Occipital lobe (tissue), 3 donors: ENCODE measurements at places on chromosomes 1 and 21.

DNA sequence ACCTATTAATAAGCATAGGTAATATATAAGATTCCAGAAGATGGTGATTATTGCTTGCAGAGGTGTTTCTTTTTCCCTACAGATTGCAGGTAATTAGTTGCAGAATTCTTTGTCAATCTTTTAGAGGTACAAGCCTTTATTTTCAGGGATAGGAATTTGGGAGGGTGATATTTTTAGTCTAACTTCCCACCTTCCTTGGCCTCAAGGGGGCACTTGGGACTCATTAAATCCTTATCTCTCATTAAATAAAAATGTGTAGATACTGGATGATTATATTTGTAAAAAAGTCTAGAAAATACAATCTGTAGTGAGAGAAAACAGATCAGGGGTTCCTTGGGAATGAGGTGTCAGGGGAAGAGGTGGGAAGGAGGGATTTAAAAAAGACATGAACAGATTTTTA, 179.2 kb downstream of the PATJ start:
- no peak for DNase-seq

GRCh38 chr1:200206340-200206739, 178.8 kb downstream of the NR5A2 start:
- no peak for DNase-seq

- DNase-seq: no peak
Observed at GRCh38 chr1:212621949-212622305, 13.4 kb downstream of the ATF3 start.

DNA sequence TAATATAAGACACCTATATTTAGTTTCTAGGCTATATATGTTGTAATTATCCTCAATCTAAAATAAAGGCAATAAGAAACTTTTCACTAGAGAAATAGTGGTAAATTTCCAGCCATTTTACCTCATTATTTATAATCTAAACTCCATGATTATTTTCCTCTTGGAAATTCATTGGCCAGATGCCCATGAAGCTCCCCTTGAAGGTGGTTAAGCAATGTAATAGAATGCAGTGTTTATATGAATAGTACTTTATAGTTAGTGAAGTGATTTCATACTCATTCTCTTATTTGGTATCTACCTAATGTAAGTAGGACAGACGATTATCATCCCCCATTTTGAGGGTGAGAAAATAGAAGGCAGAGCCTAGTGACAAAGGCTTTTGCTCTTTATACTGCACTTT, 26.5 kb downstream of the NFYC start:
- DNase-seq: no peak

DNA sequence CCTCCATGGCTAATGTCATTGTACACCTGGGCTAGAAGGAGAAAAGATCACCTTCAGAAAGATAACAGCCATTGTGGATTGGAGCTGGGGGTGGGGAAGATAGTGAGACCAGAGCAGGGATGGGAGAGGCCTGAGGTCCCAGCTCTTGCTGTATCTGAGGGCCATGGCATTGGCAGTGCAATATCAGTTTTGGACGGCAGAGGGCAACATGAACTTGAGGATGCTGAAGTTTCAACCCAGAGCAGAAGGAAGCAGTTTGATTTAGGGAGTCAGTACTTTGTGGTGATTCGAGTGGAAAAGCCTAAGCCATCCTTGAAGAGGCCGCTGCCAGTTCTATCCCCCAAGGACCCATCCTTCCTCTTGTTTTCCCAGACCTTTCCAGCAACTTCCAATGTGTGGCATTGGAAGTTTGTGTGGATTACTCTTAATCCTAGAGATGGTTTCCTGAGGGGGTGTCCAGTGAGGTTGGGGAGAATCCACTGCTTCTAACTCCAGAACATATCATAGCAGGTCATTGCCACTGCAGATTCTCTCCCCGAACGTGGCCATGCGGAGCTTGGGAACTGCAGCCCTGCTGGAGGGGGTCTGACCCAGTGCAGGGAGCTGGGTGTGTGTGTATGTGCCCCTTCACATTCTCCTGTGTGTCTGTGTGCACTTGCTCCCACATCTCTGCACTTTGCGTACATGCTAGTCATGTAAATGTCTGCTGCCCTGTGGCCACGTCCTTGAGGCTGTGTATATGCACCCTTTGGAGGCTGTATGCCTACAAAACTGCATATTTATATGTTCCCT, 24.1 kb downstream of the SLC26A9 start:
- peak; percentile 79 for DNase-seq

DNA sequence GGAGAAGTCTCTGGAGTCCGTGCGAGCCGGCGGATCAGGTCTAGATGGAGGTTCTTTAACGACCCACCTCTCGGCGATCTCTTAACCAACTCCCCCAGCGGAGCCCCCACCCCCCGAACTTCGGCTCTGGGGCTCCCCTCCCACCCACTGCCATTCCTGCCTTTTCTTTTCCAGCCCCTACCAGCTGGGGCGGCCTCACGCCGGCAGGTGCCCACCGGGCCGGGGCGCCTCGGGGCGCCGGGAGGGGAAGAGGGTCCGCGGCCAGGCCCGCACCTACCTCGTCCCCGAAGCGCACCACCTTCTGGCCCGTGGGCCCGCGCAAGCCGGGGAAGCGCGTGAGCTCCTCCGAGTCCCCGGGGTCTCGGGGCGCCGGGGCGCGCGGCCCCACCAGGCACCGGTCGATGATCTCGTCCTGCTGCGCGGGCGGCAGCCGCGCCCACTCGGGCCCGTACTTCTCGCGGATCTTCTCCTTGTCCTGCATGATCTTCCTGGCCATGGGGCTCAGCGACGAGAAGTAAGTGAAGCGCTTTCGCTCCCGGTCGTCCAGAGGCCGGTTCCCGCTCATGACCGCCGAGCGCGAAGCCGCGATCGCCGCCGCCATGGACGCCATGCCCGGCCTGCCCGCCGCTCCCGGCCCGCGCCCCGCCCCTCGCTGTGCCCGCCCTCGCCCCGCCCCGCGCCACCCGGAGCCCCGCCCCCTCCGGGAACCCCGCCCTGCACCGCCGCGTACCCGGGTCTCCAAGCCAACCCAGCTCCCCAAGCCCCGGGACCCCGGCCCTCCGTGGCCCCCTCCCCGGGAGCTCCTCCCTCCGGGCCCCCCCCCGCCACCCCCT, at the start of gene C1orf198:
TSS of gene C1orf198 (minus strand) at position 619 of the 833 bp plus-strand sequence. CDS start at position 610, 9 bp downstream.
- peak; percentile 69 for DNase-seq

- no peak for DNase-seq
Observed at GRCh38 chr1:54212872-54213271, 12.9 kb downstream of the MRPL37 start.

GRCh38 chr1:20702416-20702815, 15.4 kb downstream of the KIF17 start:
- DNase-seq: no peak

DNA sequence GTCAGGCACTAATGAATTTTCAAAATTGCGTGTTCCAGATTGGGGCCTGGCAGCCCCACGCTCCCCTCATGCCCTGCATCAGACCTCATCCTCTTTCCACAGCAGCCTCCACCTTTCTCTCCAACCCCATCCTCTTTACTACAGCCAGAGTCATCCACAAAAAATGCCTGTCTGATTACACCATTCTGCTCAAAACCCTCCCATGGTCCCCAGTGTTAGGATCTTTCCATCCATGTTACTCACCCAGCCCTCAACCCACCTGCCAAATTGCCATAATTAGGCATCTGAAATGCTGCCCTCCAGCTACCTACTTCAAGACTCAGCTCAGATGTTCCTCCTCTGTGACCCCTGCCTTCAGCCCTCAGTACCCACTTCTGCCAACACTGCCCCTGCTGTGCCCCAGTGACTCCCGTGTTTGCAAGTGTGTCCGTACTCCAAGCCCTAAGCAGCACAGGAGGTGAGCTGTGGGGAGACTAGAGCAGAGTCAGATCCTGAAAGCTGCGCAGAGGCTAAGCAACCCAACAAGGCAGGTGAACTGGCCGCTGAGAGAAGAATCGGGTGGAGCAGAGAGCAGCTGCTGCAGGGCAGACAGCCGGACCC, 715 bp upstream of the ARTN start:
- DNase-seq: no peak

GRCh38 chr1:118143831-118144230, 41.2 kb downstream of the SPAG17 start:
- no peak for DNase-seq

DNA sequence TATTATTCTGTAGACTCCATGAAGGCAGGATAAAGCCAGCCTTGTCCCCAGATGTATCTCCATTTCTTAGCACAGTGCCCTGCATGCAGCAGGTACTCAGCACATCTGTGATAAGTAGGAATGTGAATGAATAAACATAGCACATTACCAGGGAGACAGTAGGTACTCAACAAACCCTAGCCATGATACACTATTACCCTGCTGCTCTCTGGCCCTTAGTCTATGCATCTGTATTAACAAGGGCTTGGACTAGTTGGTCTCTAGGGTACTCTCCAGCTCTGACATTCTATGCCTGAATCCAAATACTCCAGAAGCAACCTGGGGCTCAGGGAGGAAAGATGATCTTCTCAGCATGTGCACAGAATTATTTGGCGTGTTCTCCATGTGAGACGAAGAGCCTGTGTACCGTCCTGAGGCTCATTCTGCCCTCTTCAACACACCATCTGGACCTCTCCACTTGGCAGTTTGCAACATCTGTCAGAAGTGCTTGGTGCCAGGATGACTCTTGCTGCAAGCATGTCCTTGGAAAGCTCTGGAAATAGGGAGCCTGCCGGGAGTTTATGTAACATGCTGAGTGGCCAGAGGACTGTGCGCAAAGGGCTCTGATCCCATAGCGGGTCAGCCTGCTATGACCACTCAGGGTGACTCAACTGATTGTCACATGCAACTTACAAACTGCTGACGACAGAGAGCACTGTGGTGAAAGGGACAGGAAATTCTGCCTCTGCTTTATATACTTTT, 228.2 kb upstream of the USP24 start:
- DNase-seq: no peak

DNA sequence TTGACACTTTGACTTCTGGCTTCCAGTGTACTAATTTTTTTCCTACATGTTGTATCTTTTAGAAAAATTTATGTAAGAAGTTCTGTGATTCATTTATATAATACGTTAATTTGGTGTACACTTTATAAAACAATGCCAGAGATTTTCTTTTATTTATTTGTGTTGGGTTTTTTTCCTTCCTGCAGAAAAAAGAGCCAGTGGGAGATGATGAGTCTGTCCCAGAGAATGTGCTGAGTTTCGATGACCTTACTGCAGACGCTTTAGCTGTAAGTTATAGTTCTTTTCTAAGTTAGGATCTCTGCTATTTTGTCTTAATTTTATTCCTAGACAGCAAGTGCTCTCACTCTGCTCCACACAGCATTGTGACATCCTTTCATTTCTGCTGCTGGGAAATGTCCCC, 14.4 kb downstream of the SARS1 start:
- DNase-seq: no peak

- DNase-seq: no peak
Observed at GRCh38 chr1:38137164-38137563, 90.6 kb upstream of the POU3F1 start.

- no peak for DNase-seq
Observed at GRCh38 chr21:26941421-26941820, 25.5 kb downstream of the ADAMTS5 start.

DNA sequence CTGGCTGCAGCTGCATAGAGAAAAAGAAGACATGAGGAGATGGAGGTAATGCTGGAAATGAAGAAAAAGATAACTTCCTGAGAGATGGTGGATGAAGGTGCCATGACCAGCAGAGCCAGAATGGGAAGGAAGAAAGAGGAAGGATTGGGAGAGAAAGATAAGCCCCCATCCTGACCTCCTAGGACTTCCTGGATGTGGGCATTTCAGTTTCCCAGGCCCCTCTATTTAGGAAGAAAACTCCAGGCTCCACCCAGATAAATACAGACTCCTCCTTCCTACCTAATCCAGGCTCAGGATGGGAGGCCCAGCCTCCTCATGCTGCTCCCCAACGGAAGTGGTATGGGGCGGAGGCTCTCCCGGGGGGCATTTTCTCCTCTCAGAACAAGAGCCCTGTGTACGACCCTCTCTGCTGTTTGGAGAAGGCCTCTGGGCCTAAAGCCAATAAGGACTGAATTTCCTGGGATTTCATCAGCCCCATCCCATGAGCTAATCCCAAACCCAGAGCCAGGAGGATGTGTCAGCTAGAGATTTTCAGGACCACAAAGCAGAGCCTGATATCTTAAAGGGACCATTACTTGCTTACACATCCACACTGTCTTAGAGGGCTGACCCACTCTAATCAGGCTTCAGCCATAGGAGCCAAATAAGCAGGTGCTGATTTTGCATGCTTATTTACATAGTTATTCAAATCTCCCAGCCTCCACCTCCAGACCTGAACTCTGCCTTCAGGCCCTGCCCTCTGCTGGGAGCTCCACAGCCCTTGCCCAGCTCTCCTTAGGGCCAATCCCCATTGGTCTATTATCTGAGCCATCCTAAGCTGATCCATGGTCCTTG, 5.1 kb upstream of the ARHGEF2 start:
- no peak for DNase-seq

DNA sequence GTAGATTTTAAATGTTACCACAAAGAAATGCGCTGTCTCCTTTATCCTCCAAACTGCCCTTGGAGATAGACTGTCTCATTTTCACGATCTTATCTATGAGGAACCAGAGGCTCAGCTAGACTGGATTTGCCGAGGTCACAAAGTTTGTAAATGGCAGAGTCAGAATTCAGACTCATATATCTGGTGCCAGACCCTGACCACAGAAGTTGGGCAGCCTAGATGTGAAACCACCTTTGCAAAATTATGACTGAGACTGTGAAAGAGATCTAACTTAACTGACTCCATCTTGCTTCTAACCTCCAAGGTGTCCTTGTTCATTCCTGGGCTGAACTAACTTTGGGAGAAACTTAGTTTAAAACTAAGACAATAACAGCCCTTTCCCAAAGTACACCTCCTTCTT, 14.1 kb downstream of the CNR2 start:
- DNase-seq: no peak

- DNase-seq: no peak
Observed at GRCh38 chr21:44792702-44793591, 8.7 kb downstream of the UBE2G2 start.

GRCh38 chr1:29145739-29146437, 22.2 kb upstream of the TMEM200B start:
- DNase-seq: no peak

GRCh38 chr1:11187000-11187399, 2.2 kb upstream of the ANGPTL7 start:
- no peak for DNase-seq

DNA sequence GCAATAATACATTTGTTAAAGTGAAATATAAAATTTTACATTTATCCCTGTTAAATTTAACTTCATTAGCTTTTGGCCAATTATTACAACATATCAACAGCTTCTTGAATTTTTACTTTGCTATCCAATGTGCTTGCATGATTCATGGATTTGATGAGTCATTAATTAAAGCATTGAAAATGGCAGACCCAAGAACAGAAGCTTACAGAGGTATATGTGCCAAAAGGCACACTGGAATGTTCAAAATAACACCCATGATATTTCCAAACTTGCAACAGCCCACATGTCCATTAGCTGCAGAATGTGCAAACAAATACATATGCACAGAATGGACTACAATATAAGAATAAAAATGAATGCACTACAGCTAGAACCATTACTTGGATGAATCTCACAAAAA, 76.4 kb upstream of the MAN1A2 start:
- no peak for DNase-seq

- no peak for DNase-seq
Observed at GRCh38 chr1:240599299-240599698, 12.7 kb downstream of the GREM2 start.
